ENCODE measurements at places on chromosomes 5 and 9.

GRCh38 chr5:124039410-124039809, 527.4 kb downstream of the CSNK1G3 start:
- DNase-seq, result no peak

DNA sequence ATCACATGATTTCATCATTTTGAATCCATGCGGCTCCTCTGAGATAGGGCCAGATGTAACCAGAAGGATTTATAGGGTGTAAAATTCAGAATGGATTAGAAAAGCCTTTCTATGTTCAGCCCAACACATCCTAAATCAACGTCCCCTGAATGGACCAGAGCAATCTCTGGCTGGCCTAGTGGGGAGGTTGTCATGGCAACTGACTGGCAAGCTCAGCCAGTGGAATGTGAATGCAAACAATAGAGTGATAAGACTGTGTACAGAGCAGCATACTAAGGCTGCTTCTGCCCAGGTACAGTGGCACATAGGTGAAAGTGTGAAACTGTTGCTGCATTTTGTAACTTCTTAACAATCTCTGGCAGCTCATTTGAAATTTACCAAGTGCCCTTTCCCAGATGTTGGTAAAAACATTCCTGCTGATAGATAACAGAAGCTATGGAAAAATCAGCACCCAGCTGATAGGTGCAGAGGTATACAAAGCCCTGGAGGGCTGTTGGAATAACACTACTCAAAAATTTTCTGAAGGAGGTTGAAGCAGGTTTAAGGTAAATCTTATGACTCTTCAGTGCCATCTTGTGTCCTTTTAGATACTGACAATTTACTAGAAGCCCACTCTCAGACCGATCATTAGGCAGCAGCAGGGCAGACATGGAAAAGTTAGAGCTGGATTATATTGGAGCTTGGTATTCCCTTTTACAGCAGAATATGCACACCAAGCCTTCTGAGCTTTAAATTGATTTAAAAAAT, 267.2 kb downstream of the RAB3C start:
- DNase-seq, result no peak

DNA sequence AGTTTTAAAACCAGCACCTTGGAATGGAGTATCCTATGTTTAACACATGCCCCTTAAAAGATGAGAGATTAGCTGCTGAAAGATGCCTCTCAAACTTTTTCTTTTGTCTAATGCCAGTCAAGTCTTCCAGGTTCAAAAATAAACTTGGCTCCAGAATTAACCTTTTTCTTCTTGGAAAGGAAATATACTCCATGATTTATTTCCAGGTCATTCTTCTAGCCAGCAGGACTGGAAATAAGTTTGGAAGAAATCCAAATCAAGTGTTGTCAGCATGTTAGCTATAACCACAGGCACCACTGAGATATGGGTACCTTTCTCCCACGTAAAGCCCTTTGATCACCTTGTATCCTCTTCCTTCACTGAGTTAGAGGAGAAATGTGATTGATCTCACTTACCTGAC, 56.1 kb downstream of the NLN start:
- DNase-seq, result no peak

DNA sequence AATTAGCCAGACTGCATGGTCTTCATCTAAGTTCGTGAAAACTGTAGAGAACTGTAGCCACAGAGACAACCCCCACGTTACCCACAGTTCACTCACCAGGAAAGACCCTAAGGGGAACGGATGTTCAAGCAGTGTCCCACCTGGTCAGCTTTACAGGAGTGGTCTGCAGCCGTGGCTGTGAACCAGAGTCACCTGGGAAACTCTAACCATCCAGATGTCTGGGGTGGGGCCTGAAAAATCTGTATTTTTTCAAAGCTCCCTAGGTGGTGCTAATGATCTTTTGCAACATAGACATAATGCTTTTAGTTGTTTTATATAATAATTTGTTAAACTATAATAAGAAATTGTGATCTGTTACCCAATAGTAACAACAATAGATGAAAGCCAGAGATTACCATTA, 47.7 kb upstream of the ANGPTL2 start:
- no peak for DNase-seq

DNA sequence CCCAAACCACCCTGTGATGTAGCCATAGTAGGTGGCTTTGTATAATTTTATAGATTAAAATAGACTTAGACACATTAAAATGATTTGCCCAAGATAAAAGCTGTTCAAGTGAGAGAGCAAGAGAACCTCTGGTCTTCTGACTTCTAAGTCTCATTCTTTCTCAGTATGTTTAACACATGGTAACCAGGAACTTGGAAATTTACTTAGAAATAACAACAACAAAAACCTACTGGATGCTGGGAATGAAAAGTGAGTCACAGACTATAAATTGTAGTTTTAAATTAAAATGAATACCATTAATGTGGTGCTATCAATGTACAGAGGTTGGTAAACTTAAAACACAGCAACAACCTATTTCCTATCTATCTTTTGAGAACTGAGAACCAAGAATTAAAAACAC, 30.4 kb downstream of the HMGCR start:
- DNase-seq, result no peak

GRCh38 chr5:52392321-52392720, 395.4 kb upstream of the ITGA1 start:
- no peak for DNase-seq

Data from effector memory CD8-positive, alpha-beta T cell (primary cell).